Head of caudate nucleus (tissue), 42 donors: ENCODE measurements at places on chromosomes 5 and 9.
A peak's percentile ranks its signal among the peaks of the same experiment; 100 is the strongest.

DNA sequence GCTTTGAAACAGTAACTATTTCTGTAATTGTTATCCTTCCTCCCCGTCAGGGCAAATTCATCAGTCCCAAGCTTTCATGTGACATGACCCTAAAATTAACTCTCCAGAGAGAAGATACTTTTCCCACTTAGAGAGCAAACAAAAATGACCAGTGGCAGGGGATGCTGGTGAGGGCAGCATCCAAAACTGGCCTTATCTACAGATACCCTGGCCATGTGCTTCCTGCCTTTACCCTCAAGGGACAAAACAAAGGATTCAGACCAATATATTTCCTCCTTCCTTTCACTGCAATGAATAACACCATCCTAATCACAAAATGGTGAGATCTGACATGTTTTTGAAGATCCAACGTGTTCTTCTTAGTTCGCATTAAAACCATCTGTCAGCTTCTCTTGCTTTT lies 267.2 kb downstream of the MAN2A1 start:
- DNase-seq: no peak

- DNase-seq: no peak
These were observed 29.8 kb downstream of the UGCG start for GRCh38 chr9:111926421-111926875.

GRCh38 chr5:58183786-58184085 lies 276.1 kb downstream of the PLK2 start:
- no peak for DNase-seq

DNA sequence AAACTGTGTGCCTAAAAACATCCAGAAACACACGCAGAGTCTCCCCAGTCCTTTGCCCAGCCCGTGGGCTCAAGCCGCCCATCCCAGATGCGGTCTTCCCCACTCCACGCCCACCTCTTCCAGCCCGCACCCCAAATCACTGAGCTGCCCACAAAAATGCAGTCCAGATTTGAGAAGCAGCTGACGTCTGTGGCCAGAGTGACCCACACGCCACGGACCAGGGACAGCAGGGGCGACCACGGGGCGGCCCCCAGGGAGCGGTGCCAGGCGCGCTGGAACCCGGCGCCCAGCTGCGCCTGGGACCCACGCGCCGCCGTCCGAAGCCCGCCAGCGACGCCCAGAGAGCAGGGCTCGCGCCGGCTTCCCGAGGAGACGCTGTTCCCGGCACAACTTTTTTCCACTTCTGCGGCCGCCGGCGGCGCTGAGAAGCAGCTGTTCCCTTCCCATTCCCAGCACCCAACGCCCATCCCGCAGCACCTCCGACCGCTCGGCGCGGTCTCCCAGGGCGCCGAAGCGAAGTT lies 674 bp downstream of the LHFPL2 start:
- DNase-seq: peak; percentile 69

DNA sequence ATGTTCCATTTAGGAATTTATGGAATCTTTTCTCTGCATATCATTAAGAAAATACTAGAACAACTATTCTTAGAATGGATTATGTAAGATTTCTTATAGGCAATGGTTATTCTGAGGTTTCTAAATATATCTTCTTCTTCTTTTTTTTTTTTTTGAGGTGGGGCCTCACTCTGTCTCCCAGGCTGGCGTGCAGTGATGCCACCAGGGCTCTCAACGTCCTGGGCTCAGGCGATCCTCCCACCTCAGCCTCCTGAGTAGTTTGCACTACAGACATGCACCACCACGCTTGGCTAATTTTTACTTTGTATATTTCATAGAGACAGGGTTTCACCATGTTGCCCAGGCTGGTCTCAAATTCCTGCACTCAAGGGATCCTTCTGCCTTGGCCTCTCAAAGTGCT lies 137.2 kb downstream of the SREK1 start:
- DNase-seq: no peak

DNA sequence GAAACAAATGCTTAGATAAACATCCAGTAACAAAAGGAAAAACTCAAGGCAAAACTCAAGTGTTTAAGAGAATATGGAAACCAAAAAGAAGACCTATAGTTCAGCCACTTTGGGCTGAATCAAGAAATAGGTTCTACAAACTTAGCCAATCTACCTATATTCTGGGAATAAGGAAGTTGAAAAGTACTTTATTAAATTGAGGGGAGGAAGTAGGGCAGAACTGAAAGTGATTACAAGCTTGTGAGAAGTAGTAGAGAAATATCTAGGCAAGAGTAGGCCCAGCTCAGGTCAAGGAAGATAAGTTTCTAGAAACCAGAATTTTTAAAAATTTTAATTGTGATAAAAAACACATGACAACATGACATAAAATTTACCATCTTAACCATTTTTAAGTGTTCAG lies 384.8 kb upstream of the PCSK5 start:
- no peak for DNase-seq

DNA sequence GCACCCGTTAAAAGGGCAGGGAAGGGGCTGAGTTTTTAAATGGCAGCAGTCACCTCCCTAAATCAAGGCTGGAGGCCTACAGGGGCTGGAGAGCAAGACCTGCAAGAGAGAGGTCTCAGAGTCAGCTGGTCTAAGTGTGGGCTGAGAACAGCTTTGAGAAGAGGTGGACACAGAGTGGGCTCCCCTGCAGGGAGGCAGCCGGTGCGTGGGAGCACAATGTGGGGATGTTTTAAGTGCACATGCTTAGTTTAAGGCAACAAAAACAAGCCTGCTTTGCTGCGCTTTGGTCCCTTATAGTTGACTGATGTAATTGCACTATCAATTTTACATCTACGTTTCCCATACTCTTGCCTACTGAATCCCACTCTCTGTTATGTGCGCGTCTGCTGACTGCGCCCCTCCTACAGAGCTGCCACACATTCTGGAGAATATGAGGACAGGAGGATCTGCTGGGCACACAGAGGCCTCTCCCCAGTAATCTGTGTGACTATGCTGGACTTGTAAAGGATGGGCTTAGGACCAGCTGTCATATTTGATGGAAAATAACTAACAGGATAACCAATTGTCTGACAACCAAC lies 62.0 kb upstream of the ICE1 start:
- DNase-seq: no peak

DNA sequence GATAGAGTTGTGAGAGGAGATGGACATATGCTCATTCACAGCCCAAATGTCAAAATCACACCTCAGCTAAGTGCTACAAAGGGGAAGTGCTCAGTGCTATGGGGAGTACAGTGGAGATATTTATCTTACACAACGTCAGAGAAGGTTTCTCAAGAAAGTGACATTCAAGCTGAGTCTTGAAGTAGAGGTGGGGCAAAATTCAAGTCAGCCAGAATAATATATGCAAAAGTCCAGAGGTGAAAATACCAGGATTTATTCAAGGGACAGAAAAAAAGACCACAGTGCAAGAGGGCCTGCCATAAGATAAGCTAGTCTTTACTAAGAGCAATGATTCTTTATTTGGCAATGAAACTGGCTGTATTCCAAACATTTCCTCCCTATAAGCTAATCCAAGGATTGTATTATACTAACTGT lies 327.8 kb upstream of the PIK3R1 start:
- DNase-seq: no peak

- no peak for DNase-seq
These were observed 136.2 kb downstream of the LIFR start for GRCh38 chr5:38420246-38420645.

- DNase-seq: no peak
These were observed 950 bp upstream of the FNBP1 start for GRCh38 chr9:130043654-130044623.

- no peak for DNase-seq
These were observed 39.2 kb downstream of the SHC3 start for GRCh38 chr9:89139455-89139854.
